Endodermal cell (in vitro differentiated cells): ENCODE measurements at places on chromosomes 13 and 19.
A peak's percentile ranks its signal among the peaks of the same experiment; 100 is the strongest.

DNA sequence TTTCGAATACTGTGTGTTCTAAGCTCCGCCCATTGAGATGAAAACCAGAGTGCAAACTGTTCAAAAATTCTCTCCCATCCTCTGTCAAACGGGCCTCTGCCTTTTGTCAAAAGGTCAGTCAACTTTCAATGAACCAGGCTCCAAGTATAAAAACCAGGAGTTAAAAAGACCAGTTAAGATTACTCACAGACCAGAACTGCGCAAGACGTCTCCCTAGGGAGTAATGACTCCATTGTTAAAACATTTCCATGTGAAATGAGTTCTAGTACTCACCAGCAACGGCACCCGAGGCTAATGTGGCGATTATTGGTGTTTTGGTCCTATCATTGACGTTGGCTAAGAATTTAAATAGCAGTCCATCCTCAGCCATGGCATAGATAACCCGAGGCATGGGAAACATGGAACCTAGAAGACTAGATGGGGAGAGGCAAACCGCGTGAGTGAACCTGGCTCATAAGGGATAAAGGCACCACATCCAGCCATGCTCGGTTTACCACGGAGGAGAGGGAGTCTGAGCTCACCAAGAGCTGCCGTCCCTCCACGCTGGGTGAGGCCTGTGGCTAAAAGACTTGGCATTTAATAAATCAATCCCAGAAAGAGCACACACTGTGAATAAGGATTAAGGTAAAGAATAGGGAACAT lies 73.3 kb downstream of the SLC7A1 start:
- H3K27me3 ChIP-seq: no peaks in the 10 kb centered on the region
- H3K4me1 ChIP-seq: no peaks in the 10 kb centered on the region
- H3K36me3 ChIP-seq: peaks cover 49% of the 10 kb centered on the region
- H3K27ac ChIP-seq: no peak overlapping the region
- DNase-seq: no peak
- no peak overlapping the region for H3K4me3 ChIP-seq

DNA sequence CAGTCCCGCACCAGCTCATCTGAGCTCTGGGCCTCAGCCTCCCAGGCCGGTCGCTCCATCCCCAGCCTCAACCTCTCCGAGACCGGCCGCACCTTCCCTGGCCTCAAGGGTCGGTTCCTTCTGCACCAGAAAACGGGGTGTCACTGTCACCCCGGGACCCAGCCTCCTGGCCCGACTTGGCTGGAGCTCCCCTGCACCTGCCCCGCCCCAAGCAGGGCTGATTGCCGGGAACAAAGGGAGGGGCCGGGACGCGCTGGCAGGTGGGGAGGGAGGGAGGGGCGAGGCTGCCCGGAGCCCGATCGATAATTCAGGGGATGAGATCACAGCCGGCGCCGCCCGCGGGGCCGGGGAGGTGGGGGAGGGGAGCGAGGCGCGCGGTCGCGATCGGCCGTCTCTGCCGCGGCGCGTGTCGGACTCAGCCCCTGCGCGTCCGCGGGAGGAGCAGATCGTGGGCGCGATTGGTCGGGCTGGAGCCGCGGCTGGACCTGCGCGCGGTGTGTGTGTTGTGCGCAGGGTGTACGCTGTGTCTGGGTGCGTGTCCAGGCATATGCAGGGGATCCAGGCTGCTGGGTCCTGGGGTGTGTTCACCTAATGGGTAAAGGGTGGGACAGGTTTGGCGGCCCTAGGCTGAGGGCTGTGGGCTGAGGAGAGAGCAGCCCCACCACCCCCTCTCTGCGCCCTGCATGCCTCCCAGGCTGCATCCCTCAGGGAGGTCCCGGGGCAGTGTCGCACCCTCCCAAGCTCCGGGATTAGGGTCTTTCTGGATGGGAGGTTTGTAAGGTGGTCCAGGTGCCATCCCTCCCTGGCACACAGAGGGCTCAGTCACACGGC lies 1.1 kb upstream of the SHC2 start:
- no peaks in the 10 kb centered on the region for H3K36me3 ChIP-seq
- H3K27me3 ChIP-seq: no peaks in the 10 kb centered on the region
- peak; percentile 90 for DNase-seq
- no peak overlapping the region for H3K27ac ChIP-seq
- peak overlapping the region; percentile 76 for H3K4me3 ChIP-seq

DNA sequence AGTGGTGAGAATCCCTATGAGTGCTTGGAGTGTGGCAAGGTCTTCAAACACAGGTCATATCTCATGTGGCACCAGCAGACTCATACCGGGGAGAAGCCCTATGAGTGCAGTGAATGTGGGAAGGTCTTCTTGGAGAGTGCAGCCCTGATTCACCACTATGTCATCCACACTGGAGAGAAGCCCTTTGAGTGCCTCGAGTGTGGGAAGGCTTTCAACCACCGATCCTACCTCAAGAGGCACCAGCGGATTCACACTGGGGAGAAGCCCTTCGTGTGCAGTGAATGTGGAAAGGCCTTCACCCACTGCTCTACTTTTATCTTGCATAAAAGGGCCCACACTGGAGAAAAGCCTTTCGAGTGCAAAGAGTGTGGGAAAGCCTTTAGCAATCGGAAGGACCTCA lies 18.7 kb upstream of the AURKC start:
- H3K27me3 ChIP-seq: no peaks in the 10 kb centered on the region
- H3K36me3 ChIP-seq: peaks cover 80% of the 10 kb centered on the region
- peak; percentile 18 for DNase-seq
- no peak overlapping the region for H3K27ac ChIP-seq
- H3K4me3 ChIP-seq: no peak overlapping the region
- no peaks in the 10 kb centered on the region for H3K4me1 ChIP-seq

- H3K4me1 ChIP-seq: no peaks in the 10 kb centered on the region
- peak; percentile 52 for DNase-seq
- peaks cover 99% of the 10 kb centered on the region for H3K27me3 ChIP-seq
- H3K4me3 ChIP-seq: peak overlapping the region; percentile 11
- no peak overlapping the region for H3K27ac ChIP-seq
Observed at GRCh38 chr19:41928754-41929535, 696 bp upstream of the ERFL start.

DNA sequence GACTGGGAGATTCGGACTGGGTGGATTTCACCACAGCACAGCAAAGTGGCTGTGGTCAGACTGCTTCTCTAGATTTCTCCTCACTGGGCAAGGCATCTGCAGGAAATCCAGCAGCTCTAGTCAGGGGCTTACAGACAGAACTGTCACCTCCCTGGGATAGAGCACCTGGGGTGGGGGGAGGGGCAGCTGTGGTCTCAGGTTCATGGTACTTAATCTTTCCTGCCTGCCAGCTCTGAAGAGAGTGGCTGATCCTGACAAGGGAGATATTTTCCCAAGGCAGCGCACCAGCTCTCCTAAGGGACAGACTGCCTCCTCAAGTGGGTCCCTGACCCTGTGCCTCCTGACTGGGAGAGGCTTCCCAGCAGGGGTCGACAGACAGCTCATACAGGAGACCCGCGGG lies 212.8 kb upstream of the KLF12 start:
- no peak overlapping the region for H3K4me3 ChIP-seq
- peaks cover 4% of the 10 kb centered on the region for H3K4me1 ChIP-seq
- H3K27me3 ChIP-seq: no peaks in the 10 kb centered on the region
- no peaks in the 10 kb centered on the region for H3K36me3 ChIP-seq
- H3K27ac ChIP-seq: no peak overlapping the region
- peak; percentile 79 for DNase-seq

DNA sequence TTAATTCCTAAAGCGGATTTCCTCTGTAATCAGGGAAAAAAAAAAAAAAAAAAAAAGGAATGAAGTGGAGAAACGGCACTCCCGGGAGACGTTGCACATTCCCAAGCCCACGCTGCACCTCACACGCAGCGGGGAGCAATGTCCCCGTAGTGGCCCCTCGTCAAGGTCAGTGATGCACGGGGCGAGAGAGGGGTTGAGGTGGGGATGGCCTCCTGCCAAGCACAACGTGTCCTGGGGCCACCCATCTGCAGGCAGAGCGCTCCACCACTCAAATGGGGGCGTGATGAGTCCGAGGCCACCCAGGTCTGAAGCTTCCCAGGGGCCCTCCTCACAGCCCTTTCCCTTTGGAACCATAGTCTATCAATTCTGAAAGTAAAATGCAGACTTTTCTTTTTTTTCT lies 15.1 kb downstream of the PLK5 start:
- no peak overlapping the region for H3K4me3 ChIP-seq
- H3K4me1 ChIP-seq: no peaks in the 10 kb centered on the region
- DNase-seq: no peak

DNA sequence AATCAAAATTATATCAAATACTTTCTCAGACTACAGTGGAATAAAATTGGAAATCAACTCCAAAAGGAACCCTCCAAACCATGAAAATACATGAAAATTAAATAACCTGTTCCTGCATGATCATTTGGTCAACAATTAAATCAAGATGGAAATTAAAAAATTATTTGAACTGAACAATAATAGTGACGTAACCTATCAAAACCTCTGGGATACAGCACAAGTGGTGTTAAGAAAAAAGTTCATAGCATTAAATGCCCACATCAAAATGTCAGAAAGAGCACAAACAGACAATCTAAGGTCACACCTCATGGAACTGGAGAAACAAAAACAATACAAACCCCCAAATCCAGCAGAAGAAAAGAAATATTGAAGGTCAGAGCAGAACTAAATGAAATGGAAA lies 1460.7 kb downstream of the OLFM4 start:
- H3K27me3 ChIP-seq: no peaks in the 10 kb centered on the region
- H3K4me1 ChIP-seq: no peaks in the 10 kb centered on the region
- no peak overlapping the region for H3K4me3 ChIP-seq
- DNase-seq: no peak

- H3K4me1 ChIP-seq: peaks cover 12% of the 10 kb centered on the region
- no peak overlapping the region for H3K27ac ChIP-seq
- H3K27me3 ChIP-seq: no peaks in the 10 kb centered on the region
- H3K36me3 ChIP-seq: no peaks in the 10 kb centered on the region
- H3K4me3 ChIP-seq: no peak overlapping the region
- DNase-seq: no peak
Observed at GRCh38 chr13:78121001-78121400, 202.4 kb upstream of the EDNRB start.

DNA sequence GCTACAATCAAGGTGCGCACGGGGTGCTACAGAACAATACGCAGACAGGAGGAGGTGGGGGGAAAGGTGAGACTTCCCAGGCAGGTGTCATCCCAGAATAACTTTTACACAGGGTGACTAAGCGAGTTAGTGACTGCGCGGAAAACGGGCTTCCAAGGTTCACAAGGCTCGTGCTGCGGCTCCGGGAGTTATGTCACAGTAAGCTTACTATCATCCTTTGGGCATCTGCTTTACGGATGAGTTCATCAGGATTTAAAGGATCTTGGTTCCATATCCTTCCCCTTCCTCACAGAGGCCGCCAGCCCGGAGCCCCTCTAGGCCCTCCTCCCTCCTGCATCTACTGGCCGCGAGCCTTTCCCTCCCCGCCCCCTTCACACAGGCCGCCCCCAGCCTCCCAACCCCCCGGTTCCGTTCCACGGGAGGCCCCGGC lies 474 bp upstream of the IFT88 start:
- H3K36me3 ChIP-seq: no peaks in the 10 kb centered on the region
- no peak for DNase-seq
- H3K27ac ChIP-seq: peak overlapping the region; percentile 92

GRCh38 chr13:89270736-89271135 lies 1599.6 kb downstream of the SLITRK5 start:
- no peaks in the 10 kb centered on the region for H3K36me3 ChIP-seq
- DNase-seq: no peak
- H3K4me1 ChIP-seq: no peaks in the 10 kb centered on the region
- H3K27ac ChIP-seq: no peak overlapping the region
- H3K27me3 ChIP-seq: no peaks in the 10 kb centered on the region

DNA sequence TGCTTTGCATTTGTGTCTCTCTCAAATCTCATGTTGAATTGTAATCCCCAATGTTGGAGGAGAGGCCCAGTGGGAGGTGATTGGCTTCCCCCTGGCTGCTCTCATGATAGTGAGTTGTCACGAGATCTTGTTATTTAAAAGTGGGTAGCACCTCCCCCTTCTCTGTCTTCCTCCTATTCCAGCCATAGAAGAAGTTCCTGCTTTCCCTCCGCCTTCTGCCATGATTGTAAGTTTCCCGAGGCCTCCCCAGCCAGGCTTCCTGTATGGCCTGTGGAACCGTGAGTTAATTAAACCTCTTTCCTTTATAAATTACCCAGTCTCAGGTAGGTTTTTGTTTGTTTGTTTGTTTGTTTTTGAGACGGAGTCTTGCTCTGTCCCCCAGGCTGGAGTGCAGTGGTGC lies 3.8 kb downstream of the LILRA4 start:
- no peak overlapping the region for H3K27ac ChIP-seq
- H3K4me3 ChIP-seq: no peak overlapping the region
- no peaks in the 10 kb centered on the region for H3K36me3 ChIP-seq
- H3K4me1 ChIP-seq: no peaks in the 10 kb centered on the region
- H3K27me3 ChIP-seq: no peaks in the 10 kb centered on the region

GRCh38 chr19:28042516-28042915 lies 1170.4 kb downstream of the UQCRFS1 start:
- H3K36me3 ChIP-seq: no peaks in the 10 kb centered on the region
- no peak overlapping the region for H3K27ac ChIP-seq
- no peaks in the 10 kb centered on the region for H3K27me3 ChIP-seq
- no peak for DNase-seq

DNA sequence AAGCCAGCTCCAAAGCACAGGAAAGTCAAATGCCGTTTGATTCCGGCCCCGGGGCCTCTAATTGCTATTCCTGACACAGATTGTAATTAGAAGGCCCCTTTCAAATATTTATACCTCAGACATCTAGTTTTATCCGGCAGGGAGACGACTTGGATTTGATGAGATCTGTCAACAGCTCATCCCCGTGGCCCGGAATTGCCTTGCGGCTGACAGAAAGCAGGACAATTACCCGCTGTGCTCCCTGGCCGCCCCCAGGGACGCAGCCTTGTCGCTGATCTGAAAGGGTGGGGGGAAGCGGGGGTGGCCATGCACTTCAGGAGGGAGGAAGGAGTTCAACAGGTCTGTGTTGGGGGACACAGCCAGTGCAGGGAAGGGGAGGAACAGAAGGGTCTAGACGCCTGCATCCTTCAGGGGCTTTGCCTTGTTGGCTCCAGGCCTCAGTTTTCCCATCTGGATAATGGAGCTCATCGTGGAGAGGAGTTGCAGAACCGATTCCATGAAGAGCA lies 1.8 kb upstream of the SHD start:
- no peak overlapping the region for H3K27ac ChIP-seq
- peaks cover 35% of the 10 kb centered on the region for H3K27me3 ChIP-seq
- no peak overlapping the region for H3K4me3 ChIP-seq
- no peaks in the 10 kb centered on the region for H3K36me3 ChIP-seq

GRCh38 chr19:5338656-5339197 lies 1.9 kb downstream of the PTPRS start:
- peaks cover 5% of the 10 kb centered on the region for H3K4me1 ChIP-seq
- H3K27ac ChIP-seq: peak overlapping the region; percentile 93
- peaks cover 21% of the 10 kb centered on the region for H3K36me3 ChIP-seq
- peaks cover 11% of the 10 kb centered on the region for H3K27me3 ChIP-seq
- DNase-seq: peak; percentile 82

GRCh38 chr13:113848431-113849260 lies 15.2 kb downstream of the GAS6 start:
- no peaks in the 10 kb centered on the region for H3K4me1 ChIP-seq
- H3K27ac ChIP-seq: no peak overlapping the region
- peak; percentile 74 for DNase-seq
- no peak overlapping the region for H3K4me3 ChIP-seq
- no peaks in the 10 kb centered on the region for H3K27me3 ChIP-seq

GRCh38 chr19:29439021-29439420 lies 86.8 kb upstream of the VSTM2B start:
- H3K36me3 ChIP-seq: no peaks in the 10 kb centered on the region
- DNase-seq: no peak
- H3K4me1 ChIP-seq: no peaks in the 10 kb centered on the region
- H3K4me3 ChIP-seq: no peak overlapping the region
- H3K27me3 ChIP-seq: no peaks in the 10 kb centered on the region

- no peak within 1 kb of the TSS for H3K27ac ChIP-seq
- H3K27me3 ChIP-seq: peaks cover 97% of the 10 kb centered on the region
- peak; percentile 85 for DNase-seq
- peak within 1 kb of the TSS; percentile 74 for H3K4me3 ChIP-seq
- no peaks in the 10 kb centered on the region for H3K36me3 ChIP-seq
Observed at GRCh38 chr19:10420444-10421239, at the start of gene PDE4A. TSS of gene PDE4A (plus strand) at chr19:10420538. CDS start at chr19:10420765, 227 bp downstream.
